ENCODE measurements at places on chromosomes 7 and 10.

DNA sequence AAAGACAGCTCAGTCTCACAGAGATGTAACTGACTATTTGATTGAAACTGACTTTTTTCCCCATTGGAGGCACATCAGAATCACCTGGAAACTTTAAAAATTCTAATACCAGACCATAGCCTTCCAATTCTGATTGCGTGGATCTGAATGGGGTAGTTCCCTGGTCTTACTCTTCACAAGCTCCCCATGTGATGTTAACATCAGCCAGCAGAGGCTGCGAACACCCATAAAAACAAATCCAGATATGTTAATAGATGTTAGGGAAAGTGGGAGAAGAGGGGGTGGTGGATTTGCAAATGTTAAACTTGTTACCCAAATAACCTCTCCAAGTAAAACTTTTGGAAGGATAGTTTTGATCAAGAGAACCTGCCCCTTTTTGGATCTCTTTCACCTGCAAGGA is 1133.4 kb downstream of the CNTNAP2 start:
- DNase-seq = peak; percentile 7

DNA sequence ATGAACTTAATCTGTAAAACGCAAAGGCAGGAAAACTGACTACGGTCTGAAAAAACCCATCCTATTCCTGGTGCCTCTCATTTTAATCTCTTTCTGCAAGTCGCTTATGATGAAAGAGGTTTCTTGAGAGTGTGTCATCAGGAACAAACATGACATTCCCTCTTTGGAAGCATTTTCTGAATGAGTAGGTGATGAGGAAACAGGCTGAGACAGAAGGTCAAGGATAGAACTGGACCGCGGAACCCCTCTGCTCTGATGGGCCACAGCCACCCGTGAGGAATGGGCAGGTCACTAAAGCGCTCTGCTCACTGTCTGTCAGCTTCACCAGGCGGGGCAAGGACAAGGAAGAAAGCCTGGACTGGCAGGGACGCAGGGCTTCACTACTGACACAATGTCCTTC is 28.6 kb downstream of the BEND7 start:
- no peak for DNase-seq

DNA sequence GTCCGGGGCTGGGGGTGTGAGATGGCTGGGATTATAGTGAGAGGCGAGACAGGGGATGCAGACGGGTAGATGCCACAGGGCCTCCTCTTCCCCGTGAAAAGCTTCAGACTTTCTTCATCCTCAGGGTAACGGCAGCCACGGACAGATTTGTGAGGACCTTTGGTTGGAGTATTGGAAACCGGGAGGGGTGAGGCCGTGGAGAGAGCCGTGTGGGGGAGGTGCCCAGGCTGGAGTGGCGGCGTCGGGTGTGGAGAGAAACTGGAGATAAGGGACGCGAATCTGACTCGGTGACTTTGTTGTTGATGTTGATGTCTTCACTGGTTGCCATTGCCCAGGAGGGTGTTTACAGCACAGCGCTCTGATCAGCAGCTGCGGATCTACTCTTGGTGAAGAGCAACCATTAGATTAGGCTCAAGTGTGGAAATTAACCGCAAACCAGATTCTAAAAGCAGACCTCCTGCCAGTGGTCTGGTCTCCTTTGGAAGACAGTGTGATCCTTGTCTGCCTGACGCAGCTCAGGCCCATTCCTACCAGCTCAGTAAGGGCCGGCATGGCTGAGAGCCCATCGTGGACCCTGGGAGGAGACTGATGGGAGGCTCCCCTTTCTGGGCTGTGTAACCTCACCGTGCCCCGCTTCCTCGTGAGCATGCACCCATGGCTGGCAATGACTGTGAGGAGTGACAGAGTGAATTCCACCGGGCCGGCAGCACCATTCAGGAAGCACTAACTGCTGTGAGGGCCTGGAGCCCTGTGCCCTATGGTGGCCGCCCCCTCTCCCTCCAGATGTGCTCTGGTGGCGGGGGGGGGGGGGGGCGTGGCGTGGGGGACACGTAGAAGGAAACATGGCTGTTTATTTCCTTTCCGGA is 90.3 kb downstream of the INPP5A start:
- DNase-seq = peak; percentile 41

DNA sequence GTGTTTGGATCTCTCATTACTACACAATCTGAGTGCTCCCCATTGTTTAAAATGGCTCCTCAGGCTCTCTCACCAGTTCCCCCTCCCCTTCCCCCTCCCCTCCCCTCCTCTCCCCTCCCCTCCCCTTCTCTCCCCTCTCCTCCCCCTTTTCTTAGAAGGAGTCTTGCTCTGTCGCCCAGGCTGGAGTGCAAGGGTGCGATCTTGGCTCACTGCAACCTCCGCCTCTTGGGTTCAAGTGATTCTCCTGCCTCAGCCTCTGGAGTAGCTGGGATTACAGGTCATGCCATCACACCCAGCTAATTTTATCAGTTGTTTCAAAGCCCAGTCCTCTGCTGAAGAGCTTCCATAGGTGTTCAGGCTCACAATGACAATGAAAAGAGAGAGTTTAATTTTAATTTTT is 3.6 kb upstream of the CCAR1 start:
- DNase-seq = no peak

DNA sequence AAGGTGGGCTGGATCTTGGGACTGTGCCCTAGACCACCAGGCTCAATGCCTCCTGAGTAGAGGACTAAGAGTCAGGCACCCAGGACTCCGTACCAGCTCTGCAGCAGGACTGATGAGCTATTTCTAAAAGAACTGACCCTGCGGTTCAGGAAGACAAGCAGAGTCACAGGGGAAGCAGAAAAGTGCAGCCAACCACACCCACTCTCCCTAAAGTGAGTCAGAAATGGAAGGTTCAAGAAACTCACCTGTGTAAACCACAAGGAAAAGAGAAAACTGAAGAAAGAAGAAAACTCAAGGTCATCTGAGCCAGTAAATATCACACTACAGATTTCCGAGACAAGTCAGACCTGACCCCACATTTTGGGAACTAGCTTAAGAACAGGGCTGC is 2.5 kb downstream of the PARP12 start:
- no peak for DNase-seq

DNA sequence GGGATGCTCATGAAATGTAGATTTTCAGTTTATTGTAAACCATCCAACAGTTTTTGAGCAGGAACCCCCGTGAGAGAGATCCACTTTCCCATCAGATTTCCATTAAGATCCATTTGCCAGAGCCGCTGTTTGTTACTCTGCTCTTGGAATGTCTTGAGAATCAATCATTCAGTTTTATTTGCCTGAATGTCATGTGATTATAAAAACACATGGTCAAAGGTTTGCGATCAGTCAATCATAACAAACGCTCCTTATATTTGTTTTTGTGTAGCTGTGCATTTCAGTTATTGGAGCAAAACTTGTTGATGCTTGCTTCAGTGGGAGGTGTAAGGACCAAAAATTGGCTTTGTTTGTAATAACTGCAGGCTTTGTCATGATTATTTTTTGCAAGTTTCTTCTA is 155.8 kb upstream of the RHOBTB1 start:
- no peak for DNase-seq

DNA sequence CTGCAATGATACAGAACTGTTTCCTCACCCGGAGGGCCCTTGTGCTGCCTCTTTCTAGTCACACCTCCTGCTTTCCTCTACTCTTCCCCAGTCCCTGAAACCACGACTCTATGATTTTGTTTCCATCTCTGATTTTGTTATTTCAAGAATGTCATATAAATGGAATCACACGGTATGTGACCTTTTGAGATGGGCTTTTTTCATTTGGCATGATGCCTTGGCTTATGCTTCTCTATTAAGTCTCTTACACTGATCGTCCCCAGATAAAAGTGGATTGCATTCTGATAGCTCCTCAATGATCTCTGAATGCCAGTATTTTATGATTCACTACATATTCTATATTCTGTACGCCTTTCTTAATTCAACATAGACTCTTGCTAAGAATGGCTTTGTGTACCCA is 78.2 kb downstream of the GALNT11 start:
- peak; percentile 3 for DNase-seq

- peak; percentile 68 for DNase-seq
These were observed 43.0 kb upstream of the RPA3 start for GRCh38 chr7:7761340-7761973.

- DNase-seq = peak; percentile 82
These were observed 30.4 kb downstream of the KLRG2 start for GRCh38 chr7:139452958-139453672.

DNA sequence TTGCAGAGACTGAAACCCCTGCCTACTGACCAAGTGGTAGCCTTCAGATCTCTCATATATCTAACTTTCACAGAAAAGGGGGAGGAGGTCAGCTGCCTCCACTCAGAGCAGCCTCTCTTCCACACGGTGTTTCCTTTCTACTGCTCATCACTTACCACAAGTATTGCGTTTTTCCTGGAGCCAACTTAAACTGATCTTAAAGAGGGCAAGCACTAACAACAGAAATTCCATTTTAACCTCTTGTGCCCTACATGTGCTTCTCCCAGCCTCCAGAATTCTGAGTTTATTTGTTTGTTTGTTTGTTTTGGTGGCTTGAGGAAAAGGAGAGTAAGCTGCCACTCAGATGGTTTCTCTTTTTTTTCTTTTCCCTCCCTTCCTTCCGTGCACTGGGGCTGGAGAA is 19.1 kb downstream of the SKIDA1 start:
- DNase-seq = no peak

GRCh38 chr10:111079781-111080180 is 3.0 kb downstream of the ADRA2A start:
- DNase-seq = no peak

GRCh38 chr7:116018731-116019130 is 11.8 kb downstream of the TFEC start:
- no peak for DNase-seq

DNA sequence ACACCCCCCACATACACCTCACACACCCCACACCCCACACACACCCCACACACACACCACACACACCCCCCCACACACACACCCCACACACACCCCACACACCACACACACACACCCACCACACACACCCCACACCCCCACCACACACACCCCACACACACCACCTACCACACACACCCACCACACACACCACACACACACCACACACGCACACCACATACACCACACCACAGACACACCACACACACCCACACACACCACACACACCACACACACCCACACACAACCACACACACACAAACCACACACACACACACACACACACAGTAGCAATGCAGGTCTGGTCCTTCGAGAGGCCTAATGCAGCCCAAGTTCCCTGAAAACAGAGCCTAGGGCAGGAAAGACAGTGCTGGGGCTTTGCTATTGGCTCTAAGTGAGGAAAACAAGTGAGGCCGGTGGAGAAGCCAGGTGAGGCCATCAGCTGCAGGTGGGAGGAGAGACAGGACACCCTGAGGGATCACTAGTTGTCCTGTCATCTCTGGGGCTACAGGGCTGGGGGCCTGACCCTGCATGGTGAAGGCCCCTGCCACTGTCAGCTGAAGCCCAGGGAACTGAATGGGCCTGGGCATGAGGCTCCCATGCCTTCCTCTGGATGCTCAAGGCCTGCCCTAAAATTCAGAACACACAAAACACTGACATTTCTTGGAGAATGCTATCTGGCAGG is 92.6 kb downstream of the CYTH3 start:
- no peak for DNase-seq

DNA sequence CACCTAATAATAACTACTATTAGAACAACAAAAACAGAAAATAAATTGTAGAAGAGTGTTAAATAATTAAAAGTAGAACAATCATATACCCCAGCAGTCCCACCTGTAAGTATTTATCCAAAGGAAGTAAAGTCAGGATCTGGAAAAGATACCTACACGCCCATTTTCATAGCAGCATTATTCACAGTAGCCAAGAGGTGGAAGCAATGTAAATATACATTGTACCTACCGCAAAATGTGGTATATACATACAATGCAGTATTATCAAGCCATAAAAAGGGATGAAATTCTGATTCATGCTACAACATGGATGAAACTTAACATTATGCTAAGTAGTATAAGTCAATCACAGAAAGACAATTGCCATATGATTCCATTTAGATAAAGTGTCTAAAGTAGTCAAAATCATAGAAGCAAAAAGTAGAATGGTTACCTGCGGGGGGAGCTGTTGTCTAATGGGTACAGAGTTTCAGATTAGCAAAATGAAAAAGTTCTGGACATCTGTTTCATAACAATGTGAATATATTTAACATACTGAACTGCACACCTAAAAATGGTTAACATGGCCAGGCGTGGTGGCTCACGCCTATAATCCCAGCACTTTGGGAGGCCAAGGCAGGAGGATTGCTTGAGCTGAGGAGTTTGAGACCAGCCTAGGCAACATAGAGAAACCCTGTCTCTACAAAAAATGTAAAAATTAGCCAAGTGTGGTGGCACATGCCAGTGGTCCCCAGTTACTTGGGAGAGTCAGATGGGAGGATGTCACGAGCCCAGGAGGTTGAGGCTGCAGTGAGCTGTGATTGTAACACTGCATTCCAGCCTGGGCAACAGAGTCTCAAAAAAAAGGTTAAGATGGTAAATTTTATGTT is 6.0 kb upstream of the TMED4 start:
- peak; percentile 69 for DNase-seq

GRCh38 chr7:39527296-39527695 is 38.9 kb upstream of the YAE1 start:
- DNase-seq = no peak

- no peak for DNase-seq
These were observed 28.6 kb downstream of the TMEM178B start for GRCh38 chr7:141102436-141102835.

DNA sequence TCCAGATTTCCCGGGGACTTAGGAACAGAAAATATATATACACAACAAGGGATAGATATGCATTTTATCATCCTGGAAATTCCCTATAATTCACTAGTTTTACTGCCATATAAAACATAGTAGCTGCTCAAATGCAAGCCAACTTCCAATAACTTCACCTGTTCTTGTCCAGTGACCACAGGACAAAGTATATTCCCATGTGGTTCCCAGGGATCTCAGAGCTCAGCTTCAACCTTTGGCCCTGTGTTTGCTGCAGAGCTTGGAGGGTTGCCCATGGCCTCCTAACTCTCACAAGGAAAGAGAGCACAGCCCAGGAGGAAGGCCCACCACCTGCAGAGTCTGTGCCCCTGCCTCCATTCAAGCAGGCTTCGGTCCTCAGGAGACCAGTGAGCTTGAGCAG is 4.5 kb upstream of the DRGX start:
- DNase-seq = no peak

DNA sequence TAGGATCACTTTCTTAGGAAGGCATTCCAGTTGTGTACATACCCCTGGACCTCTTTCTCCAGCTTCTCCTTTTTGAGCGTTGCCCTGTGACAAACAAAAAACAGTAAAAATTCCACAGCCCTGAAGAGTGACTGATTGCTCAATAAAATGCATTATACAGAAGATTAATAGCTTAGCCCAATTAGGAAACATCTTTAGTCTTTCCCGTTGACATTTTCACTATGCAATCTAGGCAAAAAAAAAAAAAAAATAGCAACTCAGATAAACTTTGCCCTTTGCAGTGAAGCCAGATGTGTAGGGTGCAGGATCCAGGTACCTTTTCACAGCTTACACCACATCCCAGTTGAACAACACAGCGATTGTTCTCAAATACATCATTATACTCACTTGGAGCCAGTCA is 17.9 kb downstream of the COL28A1 start:
- no peak for DNase-seq

- DNase-seq = peak; percentile 94
These were observed 4.4 kb downstream of the CDK6 start for GRCh38 chr7:92831716-92832533.

GRCh38 chr10:125132344-125132743 is 28.0 kb downstream of the CTBP2 start:
- no peak for DNase-seq
